ENCODE measurements at places on chromosomes 1 and 21.

DNA sequence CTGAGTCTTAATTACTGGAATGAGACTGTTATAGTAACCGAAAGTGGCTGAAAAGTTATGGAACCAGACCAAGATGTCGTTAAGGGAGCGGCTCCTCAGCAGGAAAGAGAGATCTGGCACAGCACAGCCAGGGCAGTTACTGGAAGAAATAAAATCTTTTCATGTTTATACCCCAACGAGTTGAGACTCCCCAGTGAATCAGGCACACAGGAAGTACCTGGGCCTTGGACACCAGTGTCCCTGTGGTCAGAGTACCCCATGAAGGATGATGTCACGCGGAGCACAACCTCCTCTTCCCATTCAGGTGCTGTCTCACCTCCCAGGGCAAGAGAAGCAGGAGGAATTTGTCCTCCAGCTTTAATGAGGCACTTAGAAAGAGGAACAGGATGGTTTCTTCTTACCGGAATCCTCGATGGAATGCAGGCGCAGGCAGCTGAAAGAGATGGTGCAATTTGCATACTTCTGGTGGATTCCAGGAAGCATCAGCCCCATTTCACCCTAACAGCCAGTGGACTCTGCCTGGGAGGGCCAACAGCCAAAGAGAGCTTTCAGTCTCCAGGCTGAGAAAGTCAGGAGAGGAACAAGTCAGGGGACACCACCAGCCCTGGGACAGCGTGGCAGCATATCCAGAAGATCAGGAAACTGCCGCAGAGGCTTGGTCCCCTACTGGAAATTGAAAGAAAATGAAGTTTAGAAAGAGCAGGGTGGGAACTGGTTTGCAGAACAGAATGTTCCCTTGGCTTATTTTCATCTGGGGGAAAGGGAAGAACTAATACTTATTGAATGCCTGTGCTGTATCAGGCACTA lies 35.9 kb upstream of the CTTNBP2NL start:
- DNase-seq, result no peak

DNA sequence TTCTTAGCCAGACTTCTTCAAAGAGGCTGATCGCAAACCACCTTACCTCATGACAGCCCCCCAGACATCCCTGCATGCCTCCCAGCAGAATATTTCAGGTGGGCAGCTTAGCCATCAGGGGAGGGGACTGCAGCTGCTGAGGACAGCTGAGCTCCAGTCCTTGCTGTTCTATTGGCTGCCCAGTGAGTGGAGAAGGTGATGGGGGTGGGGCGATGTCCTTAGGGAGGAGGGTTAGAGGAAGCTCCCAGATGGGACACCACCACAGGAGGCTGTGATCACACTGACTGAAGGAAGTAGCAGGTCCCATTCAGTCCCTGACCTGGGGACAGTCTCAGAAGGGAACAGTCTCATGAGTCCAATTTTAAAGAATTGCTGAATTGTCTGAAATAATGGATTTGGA lies 38.3 kb downstream of the GJA5 start:
- no peak for DNase-seq

DNA sequence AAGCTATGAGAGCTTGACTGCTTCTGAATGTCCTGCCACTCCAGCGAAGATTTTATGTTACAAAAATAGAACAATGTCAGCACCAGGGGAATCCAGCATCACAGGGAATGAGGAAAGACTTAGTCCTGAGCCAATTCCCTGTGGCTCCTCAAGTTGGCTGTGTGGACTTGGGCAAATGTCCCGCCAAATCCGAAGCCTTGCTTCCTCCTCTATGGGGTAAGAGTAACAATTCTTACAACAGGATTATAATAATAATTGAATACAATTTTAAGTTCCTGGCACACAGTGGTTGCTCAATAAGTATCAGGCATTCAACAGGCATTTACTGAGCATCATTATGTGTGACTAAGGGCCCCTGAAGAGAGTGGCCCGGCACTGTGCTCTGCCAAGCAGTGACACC lies 44.4 kb downstream of the STPG1 start:
- no peak for DNase-seq

DNA sequence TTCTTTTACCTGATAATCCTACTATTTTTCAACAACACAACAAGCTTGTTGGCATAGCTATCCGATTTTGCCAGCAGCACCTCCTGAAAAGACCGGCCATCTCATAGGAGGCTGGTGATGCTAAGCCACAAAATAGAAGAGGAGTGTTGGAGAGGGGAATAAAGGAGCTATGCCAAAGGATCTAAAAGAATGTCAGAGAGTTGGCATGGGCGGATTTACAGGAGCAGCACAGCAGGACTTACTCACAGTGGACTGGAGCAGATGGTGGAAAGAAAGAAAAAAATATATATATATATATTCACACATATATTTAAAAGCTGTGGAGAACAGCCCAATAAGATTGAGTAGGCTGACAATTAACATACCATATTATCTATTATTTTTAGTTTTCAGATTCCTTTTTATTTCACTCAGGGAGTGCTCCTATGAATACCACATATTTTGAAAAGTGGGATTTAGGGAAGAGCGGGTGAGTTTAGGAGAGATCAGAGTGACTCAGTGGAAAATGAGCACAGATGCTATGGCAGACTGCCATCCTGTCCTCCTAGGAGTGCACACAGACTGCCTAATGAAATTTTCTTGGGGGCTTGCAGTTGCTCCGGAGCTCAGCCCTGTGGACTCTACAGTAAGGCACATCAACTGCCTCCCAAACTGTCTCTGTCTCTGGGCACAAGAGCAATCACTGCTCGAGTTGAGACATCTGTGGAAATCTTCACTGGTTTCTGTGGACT lies 394.4 kb upstream of the CHRM3 start:
- DNase-seq, result no peak

DNA sequence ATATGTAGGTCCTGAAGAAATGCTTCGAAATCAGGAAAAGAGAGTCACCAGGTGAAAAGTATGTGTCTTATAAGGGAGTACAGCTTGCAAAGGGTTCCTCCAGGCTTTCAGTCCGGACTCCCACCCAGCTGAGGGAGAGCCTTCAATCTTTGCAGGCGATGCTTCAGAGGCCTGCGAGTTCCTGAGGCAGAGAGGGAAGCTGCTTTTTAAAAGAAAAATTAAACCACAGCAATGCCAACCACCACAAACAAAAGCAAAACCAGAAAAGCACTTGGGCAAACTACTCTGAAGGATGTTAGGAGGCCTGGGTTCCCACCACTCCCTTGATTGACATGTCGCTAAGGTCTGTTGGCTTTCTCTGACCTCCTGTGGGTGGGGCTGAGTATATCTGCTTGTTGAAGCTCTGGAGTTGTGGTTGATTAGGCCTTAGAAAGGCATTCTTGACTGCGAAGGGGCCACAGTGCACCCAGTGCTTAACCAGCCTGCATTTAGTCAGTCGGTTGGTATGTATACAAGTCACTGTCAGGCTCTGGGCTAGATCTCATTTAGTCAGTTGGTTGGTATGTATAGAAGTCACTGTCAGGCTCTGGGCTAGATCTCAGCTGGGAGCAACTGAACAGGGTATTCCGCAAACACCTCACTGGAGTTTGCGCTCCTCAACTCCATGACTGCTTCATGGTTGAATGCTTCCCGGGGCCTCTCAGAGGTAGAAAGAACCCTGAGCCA lies 1.2 kb downstream of the NIPAL3 start:
- no peak for DNase-seq

GRCh38 chr1:209823143-209824041 lies 4.4 kb upstream of the UTP25 start:
- no peak for DNase-seq

DNA sequence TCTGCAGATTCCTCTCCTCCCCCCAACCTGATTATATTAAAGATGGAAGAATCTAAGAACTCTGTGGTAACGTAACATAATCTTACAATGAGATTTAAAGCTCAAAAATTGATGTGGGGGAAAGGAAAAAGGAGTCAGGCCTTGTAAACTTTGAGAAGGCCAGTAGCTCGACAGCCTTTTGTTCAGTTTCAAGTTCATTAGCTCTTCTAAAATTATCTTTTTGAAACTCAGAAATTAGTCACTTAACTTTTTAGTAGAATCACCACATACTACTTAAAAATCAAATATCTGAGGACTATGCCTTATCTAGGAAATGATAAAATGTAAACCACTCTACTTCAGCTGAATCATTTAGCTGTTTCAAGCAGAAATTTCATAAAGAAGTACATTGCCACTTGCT lies 996.2 kb downstream of the AMY1C start:
- DNase-seq, result no peak

DNA sequence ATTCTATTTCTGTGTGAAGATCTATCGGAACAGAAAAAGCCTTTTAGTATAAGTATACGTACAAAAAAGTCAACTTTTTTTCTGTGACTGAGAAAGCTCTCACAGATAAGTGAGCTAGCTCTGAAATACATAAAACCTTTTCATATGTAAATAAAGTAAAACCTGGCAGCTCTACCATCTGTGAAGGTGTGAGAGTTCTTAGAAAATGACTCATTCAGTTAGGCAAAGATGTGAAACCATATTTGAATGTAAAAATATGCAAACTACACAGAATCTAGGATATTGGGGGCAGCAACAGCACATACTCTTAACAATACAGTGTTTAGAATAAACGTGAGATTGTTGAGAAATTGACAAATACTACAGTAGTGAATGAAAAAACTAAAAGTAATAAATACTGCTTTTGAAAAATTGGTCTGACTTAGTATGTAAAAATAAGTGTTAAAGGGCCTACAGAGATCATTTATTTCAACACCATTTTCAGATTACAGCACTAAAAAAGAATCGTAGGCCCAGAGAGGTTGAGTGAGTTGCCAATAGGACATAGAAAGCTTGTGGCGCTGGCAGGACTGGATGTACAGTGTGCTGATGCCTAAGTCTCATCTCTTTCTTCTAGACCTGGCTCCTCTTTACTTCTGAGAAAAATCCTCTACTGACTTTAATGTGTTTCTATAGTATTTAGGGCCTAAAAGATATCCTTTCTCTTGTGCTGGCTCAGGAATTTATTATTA lies 19.8 kb downstream of the ATP6V1G3 start:
- no peak for DNase-seq

DNA sequence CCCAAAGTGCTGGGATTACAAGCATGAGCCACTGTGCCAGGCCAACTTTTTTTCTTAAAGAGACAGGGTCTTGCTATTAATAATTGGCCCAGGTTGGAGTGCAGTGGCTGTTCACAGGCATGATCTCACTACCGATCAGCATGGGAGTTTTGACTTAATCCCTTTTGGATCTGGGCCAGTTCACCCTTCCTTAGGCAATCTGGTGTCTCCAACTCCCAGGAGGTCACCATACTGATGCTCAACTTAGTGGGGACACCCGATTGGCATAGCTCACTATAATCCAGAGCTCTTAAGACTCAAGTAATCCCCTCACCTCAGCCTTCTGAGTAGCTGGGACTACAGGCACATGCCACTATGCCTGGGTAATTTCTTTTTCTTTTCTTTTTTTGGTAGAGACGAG lies 64.2 kb upstream of the SCYL3 start:
- no peak for DNase-seq

- DNase-seq, result no peak
These were observed 768 bp upstream of the RIIAD1 start for GRCh38 chr1:151720554-151720953.

GRCh38 chr1:11659748-11660147 lies 4.3 kb upstream of the FBXO6 start:
- DNase-seq, result no peak

DNA sequence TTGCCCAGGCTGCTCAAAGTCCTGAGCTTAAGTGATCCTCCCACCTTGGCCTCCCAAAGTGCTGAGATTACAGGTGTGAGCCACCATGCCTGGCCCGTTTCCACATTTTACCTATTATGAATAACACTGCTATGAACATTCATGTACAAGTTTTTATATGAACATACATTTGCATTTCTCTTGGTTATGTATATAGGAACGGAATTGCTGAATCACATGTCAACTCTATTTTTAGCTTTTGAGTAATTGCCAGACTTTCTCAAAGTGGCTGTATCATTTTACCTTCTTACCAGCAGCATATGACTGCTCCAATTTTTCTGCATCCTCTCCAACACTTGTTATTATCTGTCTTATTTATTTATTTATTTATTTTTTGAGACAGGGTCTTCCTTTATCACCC lies 2.7 kb downstream of the SPATA21 start:
- DNase-seq, result no peak

GRCh38 chr1:52237430-52237829 lies 95.5 kb downstream of the ZFYVE9 start:
- DNase-seq, result no peak

GRCh38 chr1:216210081-216210480 lies 213.2 kb downstream of the USH2A start:
- DNase-seq, result no peak

- DNase-seq, result no peak
These were observed 119.4 kb downstream of the SIPA1L2 start for GRCh38 chr1:232510367-232511110.

GRCh38 chr1:62285440-62285839 lies 33.8 kb downstream of the KANK4 start:
- no peak for DNase-seq

- no peak for DNase-seq
These were observed 254.4 kb downstream of the FAF1 start for GRCh38 chr1:50705699-50706098.

- DNase-seq, result no peak
These were observed 123.2 kb upstream of the FGGY start for GRCh38 chr1:59173721-59174120.

DNA sequence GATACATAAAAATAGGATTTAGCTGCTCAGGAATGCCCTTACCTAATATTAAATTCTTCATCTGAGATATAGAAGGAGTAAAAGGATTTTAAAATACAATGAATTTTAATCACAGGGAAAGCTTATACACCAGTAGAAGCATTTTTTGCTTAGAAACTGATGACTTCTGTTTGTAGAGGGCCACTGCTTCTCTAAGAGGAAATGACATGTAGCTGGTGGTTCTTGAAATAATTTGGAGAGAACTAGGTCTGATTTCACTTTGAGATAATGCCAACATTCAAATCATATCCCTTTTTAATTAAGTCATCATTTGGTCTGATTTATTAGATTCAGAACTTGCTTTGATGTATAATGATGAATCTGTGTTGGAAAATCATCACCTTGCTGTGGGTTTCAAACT lies 166.6 kb upstream of the SGIP1 start:
- DNase-seq, result no peak

DNA sequence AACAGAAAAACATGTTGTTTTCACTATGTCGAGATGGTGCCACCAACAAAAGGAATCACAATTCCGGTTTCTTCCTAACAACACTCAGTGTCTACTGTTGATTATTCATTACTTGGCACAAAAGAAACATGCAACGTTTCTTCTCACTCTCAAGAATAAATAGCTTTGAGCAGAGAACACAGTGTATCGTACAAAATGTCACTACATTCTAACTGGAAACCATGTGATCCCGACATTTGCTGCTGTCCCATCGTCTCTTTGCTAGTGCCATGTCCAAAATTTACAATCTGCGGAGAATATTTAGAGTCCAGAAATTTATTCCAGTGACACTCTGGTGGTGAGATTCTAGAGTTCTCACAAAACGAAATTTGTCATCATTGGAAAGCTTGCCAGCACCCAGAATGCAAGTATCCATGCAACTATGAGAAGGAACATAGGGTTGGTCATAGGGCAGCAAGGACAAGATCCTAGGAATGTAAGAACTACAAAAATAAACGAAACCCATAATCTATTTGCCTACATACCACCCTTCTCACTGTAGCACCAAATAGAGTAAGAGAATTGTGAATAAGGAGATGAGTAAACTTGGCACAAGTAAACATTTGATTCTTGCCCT lies 505.1 kb downstream of the LTN1 start:
- DNase-seq, result no peak

- DNase-seq, result no peak
These were observed 11.3 kb downstream of the LRRC47 start for GRCh38 chr1:3785045-3785444.
